ENCODE measurements at places on chromosomes 1 and 21.

DNA sequence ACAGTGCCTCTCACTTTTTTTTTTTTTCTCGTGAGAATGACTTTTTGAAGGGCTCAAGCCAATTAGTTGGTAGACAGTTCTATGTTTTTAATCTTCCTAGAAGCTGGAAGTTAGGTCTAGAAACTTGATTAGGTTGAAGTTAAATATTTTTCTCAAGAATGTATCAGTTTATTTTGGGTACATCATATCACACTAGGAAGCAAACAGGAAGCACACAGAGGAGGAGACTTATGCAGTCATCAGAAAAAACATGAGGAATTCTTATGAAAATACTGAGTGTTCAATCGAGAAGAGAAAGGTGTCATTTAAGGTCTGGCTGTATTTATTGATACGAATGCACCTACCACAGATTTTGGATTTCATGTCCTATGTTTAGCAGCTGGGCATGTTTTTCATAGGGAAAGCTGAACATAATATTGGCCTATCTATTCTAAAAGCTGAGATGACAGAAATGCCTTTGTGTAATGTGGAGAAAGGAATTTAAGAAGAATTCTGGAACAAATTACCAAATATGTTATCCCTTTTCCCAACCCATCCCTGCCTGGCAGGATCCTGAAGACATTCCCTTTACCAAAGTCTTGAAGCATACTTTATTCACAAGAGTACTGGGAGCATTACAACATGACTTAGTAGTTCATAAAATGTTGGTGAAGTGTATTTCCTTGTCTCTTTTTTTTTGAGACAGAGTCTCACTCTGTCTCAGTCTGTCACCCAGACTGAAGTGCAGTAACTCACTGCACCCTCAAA, 17.5 kb upstream of the ZFP69B start:
- DNase-seq, result no peak

DNA sequence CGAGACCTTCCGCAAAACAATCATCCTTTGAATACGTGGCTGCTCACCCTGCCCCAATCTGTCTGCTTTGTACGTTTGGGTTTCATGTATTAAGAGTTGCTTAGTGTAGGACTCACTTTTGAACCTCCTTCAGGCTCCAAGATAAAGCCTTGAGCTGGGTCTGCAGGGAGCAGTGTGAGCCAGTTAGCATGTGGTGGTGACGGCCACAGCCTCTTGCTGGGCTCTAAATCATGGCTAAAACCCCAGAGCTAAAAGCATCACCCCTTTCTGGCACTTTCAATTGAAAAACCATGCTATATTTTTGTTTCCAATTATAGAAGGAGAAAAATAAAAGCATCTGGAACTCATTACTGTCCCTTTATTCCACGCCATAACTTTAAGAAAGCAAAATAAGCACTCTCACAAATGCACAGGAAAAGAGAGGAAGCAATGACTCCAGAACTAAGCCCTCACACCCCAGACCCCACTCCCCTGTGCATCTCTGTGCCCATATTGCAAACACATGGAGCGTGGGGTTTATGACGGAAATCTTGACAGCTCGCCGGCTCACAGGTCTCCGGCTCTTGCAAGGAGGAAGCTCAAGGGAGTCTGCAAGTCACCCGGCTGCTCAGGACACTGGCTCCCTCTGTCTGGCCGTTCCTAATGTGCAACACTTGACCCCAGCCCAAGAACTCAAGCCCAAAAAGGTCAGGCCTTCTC, 135.5 kb downstream of the MIS18A start:
- DNase-seq, result no peak

DNA sequence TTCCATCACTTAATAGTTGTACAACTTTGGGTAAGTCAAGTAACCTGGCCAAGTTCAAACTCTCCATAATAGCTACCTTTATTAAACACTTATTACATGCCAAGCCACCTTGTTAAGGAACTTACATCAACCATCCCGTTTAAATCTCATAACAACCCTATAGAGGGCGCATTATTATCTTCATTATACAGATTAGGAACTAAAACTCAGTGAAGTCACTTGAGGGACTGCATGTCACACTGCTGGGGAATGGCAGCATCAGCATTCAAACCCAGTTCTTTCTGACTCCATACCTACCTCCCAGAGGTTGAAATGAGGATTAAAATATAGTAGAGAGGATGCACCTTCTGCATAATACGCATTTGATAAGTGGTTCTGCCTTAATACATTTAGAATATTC, 47.1 kb upstream of the PLA2G2C start:
- DNase-seq, result no peak

DNA sequence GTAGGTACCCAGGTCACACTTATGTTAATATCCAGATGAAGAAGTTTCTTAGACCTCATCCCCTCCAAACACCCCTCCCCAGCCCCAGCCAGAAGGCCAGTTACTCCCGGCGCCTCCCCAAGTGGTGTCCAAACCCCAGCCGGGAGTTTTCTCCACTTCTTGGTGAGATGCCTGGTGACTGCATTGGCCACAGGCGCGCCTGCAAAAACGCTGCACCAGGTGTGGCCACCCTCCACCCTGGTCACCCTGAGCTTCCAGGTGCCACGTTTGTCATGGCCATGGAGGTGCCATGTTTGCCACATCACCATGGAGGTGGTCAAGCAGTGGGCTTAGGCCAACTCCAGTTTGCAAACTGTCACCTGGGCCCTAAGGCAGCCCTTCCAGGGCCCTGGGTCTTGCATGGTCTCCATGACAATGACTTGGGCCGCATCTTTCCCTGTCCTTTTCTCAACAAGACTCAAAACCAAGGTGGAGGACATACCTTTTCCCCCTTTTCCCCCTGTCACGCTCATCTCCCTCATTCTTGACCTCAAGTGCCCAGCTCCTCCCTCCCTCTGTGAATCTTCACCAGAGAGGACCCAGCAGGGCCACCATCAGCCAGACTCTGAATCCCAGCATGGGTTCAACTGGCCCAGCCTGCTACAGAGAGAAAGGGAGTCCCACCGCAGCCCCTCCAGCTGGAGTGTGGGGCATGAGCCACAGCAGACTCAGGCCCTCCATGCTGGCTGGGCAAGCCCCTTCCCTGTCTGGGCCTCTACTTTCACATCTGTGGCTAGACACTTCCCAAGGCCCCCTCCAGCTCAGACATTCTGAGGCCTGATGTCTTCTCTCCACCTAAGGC, 125.9 kb upstream of the ZBTB40 start:
- no peak for DNase-seq

DNA sequence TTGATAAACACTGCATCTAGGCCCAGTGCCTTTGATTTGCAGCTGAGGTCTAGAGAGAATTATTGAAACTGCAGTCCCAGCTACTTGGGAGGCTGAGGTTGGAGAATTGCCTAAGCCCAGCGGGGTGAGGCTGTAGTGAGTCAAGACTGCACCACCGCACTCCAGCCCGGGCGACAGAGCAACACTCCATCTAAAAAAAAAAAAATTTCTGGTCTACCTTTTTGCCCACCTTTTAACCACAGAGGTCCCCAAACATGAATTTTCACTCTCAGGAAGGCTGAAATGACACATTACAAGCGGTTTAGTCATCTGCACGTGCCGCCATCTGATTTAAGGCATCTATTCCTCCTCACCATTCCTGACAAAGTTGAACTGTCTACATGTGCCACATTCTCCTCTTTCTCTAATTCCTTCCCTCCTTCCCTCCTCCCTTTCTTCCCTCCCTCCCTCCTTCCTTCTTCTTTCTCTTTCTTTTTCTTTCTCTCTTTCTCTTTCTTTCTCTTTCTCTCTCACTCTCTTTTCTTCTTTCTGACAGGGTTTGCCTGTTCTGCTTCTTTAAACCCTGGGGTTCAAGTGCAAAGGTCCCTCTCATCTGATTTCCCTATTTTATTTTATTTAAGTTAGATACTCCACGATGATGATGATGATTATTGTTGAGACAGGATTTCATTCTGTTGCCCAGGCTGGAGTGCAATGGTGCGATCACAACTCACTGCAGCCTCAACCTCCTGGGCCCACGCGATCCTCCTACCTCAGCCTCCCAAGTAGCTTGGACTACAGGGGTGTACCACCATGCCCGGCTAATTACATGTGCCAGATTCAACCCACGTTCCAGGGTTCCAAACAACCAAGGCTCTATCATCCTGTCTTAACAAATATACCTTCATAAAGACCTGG, 3.0 kb upstream of the SOD1 start:
- no peak for DNase-seq
